ENCODE measurements at places on chromosomes 3 and 15.

- no peak for DNase-seq
Observed at GRCh38 chr3:127221037-127221436, 28.1 kb downstream of the PRR23E start.

GRCh38 chr15:48407646-48408045 lies 76.4 kb downstream of the DUT start:
- DNase-seq, result no peak

DNA sequence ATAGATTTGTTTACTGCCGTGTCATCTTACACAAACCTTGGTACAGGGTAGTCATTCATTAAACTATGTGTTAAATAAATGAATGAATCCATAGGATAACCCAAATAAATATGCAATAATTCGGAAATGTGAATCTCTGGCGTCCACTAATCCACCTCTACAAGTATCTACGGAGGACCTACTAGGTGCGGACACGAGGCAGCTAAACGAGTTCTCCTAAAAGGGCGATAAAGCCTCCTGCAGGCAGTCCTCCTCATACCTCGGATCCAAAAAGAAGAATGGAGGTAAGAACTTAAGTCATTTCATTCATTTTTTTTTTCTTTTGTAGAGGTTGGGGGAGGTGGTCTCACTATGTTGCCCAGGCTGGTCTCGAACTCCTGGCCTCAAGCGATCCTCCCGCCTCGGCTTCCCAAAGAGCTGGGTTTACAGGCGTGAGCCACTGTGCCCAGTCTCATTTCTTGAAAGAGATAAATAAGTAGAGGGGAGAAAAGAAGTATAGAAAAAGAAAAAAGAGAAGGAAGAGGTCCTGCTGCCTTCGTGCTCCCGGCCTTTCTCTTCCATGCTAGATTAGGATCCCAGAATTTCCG lies 706 bp upstream of the RPL35A start:
- no peak for DNase-seq

- no peak for DNase-seq
Observed at GRCh38 chr3:58578873-58579272, 1.7 kb upstream of the FAM107A start.

DNA sequence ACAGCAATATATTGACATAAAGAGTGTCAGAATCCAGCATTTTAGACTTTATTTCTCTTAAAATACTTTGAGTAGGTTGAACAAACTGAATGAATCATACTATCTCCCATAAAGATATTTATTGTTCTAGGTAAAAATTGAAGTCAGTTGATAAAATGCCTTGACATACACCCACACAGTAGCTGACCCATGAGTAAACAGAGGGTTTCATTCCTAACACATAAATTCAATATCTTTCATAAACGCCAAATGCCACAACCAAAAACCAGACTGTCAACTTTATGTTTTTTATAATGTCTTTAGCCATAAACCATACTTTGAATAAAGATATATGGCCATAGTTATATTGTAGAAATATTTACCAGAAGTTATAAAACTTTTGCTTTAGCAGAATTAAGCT lies 742.4 kb downstream of the NAALADL2 start:
- DNase-seq, result no peak

GRCh38 chr15:78003539-78004008 lies 73.9 kb downstream of the TBC1D2B start:
- no peak for DNase-seq

GRCh38 chr3:57169872-57170623 lies 4.9 kb upstream of the IL17RD start:
- peak; percentile 9 for DNase-seq

GRCh38 chr15:41493205-41493901 lies at the start of gene ITPKA:
TSS of gene ITPKA (plus strand) at chr15:41493874. CDS start at chr15:41493928, 54 bp downstream.
- peak; percentile 83 for DNase-seq

- DNase-seq, result no peak
Observed at GRCh38 chr3:119206611-119207511, 33.5 kb downstream of the UPK1B start.

DNA sequence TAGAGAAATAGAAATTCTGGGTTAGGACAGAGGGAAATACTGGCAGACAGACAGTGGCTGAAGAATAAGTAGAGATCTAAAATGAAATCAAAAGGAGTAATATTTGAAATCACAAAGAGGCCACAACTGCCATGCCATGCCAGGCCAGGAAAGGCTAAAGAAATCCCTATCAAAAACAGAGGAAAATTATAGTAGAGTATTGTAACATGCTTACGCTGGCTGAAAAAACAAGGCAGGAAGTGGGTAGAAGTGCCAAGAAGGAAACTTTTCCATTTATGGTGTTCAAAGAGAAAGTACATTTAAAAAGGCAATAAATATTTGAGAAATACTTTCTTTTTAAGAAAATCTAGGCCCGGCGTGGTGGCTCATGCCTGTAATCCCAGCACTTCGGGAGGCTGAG lies 415.7 kb downstream of the PLCL2 start:
- no peak for DNase-seq

- no peak for DNase-seq
Observed at GRCh38 chr15:67691450-67691849, 133.9 kb upstream of the SKOR1 start.

DNA sequence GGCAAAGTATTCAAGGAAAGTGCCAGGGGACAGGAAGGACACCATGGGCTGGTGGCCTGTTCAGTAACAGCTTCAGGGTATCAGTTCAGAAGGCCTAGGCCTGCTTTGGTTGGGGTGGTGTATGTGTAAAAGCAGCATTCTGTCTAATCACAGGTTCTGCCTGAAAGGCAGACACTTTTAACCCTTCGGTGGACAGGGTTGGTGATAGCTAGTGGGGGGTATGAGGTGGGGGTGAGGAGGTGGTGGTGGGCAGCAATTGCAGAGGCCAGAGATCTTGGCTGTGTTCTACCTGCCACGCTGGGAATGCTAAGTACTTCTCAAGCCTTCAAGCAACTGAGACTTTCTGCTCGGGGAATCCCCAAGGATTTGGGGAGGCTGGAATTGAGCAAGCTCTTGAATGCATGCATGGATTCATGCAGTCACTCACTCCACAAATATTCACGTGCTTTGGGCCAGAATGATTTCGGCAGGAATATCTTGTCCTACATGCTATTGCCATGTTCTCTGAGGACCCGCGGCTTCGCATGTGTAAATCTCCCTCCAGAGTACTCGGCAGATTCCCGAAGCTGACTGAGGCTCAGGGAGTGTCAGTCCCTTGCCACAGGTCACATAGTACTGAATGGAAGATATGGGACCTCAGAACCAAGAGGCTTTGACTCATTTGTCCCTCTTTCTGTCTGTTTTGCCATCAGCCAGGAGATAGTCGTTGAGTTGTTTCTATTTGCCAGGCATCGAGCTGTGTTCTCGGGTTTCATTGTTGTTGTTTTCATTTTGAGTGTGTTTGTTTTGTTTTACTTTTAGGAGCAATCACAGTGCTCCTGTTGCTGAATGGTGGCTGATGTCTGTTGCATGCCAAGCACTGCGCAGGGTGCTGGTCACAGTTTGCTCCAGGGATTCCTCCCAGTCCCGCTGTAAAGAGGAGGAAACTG lies 65.5 kb downstream of the SMAD3 start:
- no peak for DNase-seq

- DNase-seq, result no peak
Observed at GRCh38 chr3:80355144-80355543, 587.3 kb upstream of the ROBO1 start.

- no peak for DNase-seq
Observed at GRCh38 chr15:78508272-78508671, 895 bp downstream of the HYKK start.

GRCh38 chr3:193620650-193621049 lies 27.6 kb downstream of the OPA1 start:
- no peak for DNase-seq

GRCh38 chr3:141920701-141921100 lies 44.3 kb downstream of the ATP1B3 start:
- no peak for DNase-seq

- peak; percentile 96 for DNase-seq
Observed at GRCh38 chr3:189710620-189711402, 79.6 kb downstream of the TP63 start.

GRCh38 chr3:126486360-126486847 lies 10.7 kb upstream of the ZXDC start:
- DNase-seq, result no peak

- no peak for DNase-seq
Observed at GRCh38 chr3:146092230-146092629, 68.8 kb downstream of the PLOD2 start.

DNA sequence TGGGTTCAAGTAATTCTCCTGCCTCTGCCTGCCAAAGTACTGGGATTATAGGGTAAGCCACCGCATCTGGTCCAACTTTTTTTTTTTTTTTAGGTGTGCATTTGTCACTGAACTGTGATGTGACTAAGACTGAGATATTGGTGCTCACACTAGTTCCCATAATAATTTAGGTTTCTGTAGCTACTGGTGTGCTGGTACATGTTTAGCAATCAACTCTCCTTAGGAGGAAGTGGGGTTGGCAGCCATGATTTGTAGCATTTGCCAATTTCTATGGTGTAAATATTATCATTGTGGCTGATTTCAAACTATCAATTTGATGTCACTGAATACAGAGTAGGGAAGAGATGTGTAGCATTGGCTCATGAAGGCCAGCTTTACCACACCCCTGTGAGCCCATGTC lies 372.7 kb downstream of the EDEM1 start:
- no peak for DNase-seq

DNA sequence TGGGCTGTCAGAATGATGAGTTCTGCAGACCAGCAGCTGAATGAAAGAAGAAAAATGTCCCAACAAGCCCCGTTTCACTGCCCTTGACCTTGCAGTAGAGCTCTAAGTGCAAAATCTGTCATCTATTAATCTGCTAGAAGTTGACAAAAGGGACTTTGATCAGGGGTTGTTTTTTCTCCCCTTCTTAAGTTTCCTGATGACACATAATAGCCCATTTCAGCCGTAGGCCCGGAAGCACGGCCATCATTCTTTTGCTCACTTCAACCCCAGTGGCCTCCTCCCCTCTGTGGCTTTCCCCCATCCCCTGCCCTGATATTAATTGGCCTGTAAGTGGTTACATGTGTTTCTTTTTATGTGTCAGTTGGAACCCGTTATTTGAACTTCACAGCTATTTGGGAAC lies 298.9 kb downstream of the RPLP1 start:
- no peak for DNase-seq

GRCh38 chr15:82124331-82125263 lies 78.8 kb upstream of the MEX3B start:
- no peak for DNase-seq

DNA sequence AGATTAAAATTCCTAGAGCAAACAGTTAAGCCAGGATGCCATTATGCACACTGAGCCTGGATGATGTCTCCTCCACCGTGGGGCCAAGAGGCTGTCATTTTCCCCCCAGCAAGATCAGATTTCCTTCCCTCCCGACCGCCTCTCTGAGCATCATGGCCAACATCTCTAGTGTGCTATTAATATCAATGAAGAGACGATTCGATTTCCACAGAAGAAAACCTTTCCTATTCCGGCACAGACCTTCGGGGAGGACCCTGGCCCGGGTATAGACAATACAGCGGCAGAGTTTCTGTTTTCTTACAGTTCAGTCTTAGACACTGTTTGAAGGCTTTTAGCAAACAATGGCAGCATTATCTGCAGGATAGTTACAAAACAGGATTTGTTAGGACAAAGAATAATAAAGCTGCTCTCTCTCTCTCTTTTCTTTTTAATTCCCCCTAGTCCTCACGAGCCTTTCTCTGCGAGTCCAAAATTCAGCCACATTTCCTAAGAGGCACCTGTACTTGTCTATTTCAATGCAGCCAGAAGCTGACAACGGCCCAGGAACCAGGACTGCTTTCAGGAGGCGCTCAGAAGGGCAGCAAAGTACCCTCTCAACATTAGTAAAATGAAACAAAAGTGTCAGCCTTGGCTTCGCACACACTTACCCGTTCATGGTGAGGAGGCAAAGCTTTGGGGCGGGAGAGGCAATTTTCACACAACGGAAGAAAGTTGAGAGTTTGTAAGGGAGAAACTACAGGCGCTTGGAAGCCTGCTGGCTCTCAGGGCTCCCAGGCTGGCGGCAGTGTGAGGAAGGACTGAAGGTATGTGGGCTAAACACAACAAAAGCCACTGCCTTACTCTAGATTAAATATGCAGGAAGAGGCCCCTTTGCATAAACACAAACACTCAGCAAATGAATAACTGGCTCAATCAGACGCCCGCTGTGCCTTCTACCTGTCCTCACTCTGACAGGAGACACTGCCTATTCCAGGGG lies 278.0 kb downstream of the FOXP1 start:
- no peak for DNase-seq

GRCh38 chr15:92627014-92627413 lies 28.6 kb downstream of the FAM174B start:
- no peak for DNase-seq

GRCh38 chr3:116966649-116967048 lies 257.1 kb downstream of the TUSC7 start:
- no peak for DNase-seq

GRCh38 chr3:81339040-81339845 lies 422.2 kb downstream of the GBE1 start:
- peak; percentile 17 for DNase-seq

GRCh38 chr15:91941871-91942658 lies 88.6 kb downstream of the SLCO3A1 start:
- DNase-seq, result no peak

GRCh38 chr3:49867871-49868321 lies 1.8 kb downstream of the CAMKV start:
- DNase-seq, result no peak

GRCh38 chr15:29054171-29055045 lies 168.6 kb downstream of the APBA2 start:
- DNase-seq, result no peak

GRCh38 chr3:194277786-194278130 lies 73.4 kb downstream of the CPN2 start:
- no peak for DNase-seq

DNA sequence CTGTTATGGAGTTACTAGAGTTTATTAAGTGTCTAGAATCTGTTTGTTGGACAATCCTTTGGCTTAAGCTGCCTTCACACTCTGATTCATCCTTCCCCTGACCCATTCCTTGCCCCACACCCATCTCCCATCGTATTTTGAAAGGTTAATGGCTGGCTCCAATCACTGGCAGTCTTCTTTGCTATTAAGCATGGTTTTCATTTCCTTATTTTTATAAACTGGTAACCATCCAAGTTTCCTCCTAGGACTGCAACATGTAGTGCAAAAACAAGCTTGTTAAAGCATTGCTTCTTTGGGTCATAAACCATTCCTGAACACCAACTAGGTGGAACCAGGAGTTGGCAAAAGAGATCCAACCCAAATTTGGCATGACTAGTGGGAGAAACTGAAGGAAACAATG lies 148.4 kb downstream of the DTWD1 start:
- DNase-seq, result no peak

DNA sequence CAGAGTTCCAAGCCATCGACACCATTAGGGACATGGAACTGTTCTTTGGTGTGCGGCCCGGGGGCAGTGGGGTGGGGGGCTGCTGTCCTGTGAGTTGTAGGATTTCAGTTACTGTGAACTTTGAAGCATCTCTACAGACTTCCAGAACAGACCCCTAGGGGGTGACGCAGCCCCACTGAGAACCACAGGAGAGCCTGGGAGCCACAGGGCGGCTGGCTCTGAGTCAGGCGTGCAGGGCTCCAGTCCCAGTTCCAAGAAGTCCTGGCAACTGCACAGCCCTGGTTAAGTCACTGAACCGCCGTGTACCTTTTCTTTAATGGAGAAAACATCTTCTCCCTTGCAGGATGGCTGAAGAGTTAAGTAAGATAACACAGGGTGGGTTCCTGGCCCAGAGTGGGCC lies 23.5 kb upstream of the LRTM1 start:
- no peak for DNase-seq

- DNase-seq, result no peak
Observed at GRCh38 chr15:25688166-25688565, 175.0 kb downstream of the ATP10A start.

Measured in SW 1271 (cell line).